ENCODE measurements at places on chromosomes 3 and 15.

DNA sequence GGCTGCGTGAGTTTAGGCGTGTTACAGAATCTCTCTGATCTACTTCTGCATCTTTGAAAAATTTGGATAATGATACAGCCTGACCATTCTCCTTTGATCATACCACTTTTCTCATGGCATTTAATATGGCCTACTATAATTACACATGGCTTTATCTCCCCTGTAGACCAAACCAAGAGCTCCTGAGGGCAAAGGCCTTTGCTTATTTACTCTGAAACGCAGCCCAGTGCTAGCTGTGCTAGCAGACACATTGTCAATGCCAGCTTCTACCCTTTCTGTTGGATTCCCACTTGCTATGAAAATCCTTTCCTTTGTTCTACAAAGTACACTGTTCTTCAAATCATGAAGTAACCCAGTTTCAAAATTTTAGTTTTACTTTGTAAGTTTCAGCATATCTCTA lies 16.5 kb upstream of the VGLL4 start:
- no peak for DNase-seq

DNA sequence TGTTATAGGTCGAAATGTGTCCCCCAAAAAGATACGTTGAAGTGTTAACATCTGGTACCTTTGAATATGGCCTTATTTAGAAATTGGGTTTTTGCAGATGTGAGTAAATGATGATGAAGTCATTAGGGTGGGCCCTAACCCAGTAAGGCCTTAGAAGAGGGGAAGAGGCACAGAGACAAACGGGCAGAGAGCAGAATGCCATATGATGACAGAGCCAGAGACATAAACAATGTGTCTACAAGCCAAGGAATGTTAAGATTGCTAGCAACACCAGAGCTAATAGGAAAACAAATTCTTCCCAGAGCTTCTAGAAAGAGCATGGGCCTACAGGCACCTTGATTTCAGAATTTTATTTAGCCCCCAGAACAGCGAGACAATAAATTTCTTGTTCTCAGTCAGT lies 693.1 kb upstream of the NECTIN3 start:
- DNase-seq: no peak

DNA sequence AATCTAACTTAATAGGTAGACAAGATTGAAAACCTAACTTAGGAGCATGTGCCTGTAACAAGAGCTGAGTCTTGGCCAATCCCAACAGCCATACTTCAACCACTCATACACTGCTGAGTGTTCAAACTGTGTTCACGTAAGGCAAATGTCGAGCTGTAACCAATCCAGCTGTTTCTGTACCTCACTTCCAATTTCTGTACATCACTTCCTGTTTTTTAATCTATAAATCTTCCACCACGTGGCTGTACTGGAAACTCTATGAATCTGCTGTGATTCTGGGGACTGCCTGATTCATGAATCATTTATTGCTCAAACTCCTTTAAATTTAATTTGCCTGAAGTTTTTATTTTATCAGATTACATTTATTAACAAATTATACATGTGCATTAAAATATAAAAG lies 44.6 kb upstream of the NEDD4 start:
- DNase-seq: no peak

- no peak for DNase-seq
These were observed 22.3 kb downstream of the RPLP1 start for GRCh38 chr15:69474846-69475455.

DNA sequence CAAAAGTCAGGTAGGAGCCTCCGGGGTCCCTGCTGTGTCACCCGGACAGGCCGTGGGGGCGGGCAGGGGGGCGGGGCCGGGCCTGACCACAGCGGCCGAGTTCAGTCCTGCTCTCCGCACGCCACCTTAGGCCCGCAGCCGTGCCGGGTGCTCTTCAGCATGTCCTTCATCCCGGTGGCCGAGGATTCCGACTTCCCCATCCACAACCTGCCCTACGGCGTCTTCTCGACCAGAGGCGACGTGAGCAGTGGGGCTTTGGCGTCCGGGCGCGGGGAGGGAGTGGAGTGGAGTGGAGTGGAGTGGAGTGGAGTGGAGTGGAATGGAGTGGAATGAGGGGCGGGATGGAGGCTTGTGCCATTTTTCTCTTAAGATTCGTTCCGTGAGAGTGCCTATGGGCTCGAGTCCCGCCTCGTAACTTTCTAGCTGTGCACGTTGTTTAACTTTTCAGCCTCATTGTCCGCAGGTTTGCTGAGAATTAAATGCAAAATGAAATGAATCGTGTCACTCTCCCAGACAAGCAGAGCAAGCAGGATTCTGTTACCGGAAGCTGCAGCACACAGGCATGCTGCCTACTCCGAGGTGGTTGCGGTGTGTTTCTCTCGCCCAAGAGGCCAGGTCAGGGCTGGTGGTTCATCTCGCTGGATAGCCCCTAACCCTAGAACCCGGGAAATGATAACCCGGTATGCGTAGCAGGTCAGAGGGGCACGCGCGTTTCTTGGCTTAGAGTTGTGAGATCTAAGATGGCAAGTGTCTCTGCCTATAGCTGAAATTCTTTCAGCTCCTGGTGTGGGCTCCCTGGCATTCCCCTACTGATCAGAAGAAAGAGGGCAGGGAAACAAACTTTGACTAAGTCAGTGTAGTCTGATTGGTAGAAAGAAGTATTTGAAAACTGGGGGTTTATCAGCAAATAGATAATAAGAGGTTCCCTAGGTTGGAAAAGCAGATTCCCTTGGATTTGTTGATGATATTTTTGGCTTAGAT lies at the start of gene FAH:
FAH (plus strand) TSS at position 104 of the 981 bp plus-strand sequence; CDS start at position 160, 56 bp downstream.
- peak; percentile 19 for DNase-seq

DNA sequence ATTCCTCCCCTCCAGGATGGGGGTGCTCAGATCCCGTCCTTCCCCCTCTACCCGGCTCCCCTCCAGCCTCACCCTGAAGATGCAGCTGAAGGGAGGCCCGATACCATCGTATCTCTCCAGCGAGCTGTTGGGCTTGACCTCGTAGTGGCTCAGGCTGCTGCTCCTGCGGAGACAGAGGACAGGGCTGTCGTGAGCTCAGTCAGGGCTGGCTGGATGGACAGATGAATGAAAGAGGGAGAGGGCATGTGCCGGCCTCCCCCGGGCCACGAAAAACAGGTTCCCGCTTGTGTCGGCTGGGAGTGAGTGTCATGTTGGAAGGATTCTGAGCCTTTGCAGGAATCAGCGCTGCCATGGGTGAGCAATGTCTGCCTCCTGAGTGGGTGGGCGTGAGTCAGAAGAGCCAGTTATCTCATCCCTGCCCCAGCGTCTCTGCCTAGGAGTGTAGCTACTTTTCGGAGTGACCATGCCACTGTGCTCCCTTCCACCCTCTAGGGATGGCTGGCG lies 35.2 kb downstream of the FEM1B start:
- no peak for DNase-seq

DNA sequence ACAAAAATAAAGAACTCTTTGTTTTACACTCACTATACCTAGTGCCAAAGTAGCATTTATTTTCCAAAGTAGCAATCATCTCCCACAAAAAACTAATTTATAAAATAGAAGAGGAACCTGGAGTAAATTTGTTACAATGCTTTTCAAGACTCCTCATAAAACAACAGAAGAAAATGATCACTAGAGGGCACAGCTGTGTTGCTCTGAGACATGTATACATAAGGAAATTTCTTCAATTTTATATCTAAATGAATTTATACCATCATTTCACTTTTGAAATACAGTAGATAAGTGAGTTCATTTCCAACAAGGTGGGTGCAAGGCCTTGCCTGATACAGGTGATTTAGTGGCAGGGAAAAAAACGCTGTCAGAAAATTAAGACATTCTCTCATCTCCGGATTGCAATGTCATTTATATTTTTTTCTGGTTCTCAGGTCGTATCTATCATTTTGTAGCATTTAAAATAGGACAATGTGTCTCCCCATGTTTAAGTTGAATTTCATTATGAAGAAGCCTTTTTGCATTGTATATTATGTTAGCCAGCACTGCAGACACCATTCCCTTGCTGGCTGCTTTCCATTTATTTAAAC lies 25.3 kb upstream of the ARHGEF26 start:
- DNase-seq: no peak

GRCh38 chr3:172270557-172271166 lies 177.6 kb downstream of the GHSR start:
- no peak for DNase-seq

DNA sequence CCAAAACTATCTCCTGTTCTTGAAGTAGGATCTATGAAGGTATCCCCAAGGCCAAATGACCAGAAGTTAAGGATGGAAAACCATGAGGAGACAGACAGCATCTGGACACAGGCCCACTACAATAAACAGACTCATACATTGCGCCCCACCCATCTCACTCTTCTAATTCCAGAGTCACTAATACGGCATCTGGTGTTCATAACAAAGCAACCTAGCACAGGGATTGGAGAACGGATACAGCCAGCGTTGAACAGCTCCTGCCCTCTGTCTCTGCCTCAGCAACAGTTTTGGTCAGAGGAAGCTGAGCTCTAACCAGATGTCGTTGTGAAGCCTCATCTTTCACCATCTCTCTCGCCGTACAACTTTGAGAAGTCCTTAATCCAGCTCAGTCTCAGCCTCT lies 44.5 kb upstream of the CCDC80 start:
- DNase-seq: peak; percentile 82

Data from GM04503 (cell line).